Stimulated activated CD8-positive, alpha-beta memory T cell treated with anti-CD3 and anti-CD28 coated beads, Interleukin-2, amount 100 ng/mL, for 1 hour (primary cell): ENCODE measurements at places on chromosomes 2 and 18.

GRCh38 chr2:147177071-147177857, 667.6 kb upstream of the ACVR2A start:
- DNase-seq, result no peak

GRCh38 chr2:33184041-33184440, 237.3 kb downstream of the LTBP1 start:
- no peak for DNase-seq

- no peak for DNase-seq
These were observed 464.9 kb downstream of the CDH2 start for GRCh38 chr18:27712066-27712465.

- no peak for DNase-seq
These were observed 84.5 kb downstream of the PRPF40A start for GRCh38 chr2:152632736-152633135.

GRCh38 chr2:25674077-25674362, 643 bp upstream of the DTNB start:
- no peak for DNase-seq

DNA sequence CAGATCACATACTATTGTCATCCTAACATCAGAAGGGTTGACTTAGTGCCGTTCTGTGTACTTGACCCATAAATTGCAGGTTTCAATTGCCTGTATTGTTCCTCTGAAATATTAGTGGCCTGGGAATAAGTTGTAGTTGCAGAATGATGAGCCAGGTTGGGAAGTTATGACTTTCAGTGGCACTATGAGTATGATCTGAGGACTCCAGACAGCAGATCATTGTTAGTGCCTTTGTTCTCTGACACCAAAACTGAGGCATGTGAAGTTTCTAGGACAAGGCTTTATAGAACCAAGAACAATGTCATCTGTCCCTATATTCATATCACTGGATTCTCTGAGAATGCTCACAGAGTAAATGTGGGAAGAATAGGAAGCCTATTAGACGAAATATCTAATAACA, 403.7 kb downstream of the STK39 start:
- no peak for DNase-seq

DNA sequence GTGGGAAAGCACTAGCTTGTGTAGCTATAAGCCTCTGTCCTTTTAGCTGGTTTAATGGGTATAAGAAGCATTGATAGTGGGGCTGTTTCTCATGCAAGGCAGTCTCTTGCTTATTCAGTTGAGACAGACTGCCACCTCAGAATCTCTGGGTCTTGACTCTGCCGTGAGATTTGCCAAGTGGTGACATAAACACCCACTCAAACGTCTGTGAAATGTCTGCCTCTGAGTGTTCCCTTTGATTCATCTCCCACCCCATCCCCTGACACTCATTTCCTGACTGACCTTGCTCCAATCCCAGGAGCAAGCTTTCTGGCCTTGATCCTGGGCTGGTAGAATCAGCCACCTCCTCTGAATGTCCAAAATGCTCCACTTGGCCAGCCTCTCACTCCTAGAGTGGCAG, 141.9 kb upstream of the RBMS1 start:
- DNase-seq, result no peak

- DNase-seq, result no peak
These were observed 98.1 kb downstream of the ZEB2 start for GRCh38 chr2:144421606-144422510.

DNA sequence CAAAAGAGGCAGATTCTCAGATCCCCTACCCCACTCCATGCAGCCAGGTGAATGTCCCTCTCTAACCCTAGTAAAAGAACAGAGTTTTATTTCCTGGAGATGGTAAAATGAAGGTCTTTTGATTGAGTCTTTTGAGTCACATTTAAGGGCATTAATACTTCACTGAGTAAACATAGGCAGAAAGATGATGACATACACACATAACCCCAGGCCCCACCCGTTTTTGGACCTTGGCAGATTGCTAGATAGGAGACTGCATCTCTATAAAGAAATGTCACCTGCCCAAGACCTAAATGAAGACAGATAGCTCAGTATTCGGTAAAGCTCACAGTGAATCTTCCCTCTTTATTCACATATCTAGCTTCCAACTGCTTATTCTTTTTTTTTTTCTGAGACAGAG, 28.3 kb upstream of the PEX13 start:
- DNase-seq, result no peak

DNA sequence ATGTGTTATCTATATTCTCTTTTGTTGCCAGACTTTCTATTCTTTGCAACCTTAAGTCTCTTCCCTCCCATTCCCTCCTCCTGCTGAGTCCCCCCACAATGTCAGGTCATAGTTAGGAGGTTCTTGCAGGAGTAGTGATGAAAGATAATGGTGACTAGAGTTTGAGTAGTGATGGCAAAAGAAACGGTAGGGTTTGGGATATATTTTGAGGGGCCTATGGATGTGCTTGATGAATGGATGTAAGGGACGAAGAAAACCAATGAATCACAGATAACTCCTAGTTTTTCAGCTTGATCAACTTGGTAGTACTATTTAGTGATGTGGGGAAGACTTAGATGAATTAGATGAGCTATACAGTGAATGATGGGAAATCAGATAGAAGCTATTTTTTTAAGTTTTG, 21.0 kb downstream of the EML4 start:
- no peak for DNase-seq

GRCh38 chr2:219707496-219708285, 80.3 kb downstream of the SLC4A3 start:
- no peak for DNase-seq

DNA sequence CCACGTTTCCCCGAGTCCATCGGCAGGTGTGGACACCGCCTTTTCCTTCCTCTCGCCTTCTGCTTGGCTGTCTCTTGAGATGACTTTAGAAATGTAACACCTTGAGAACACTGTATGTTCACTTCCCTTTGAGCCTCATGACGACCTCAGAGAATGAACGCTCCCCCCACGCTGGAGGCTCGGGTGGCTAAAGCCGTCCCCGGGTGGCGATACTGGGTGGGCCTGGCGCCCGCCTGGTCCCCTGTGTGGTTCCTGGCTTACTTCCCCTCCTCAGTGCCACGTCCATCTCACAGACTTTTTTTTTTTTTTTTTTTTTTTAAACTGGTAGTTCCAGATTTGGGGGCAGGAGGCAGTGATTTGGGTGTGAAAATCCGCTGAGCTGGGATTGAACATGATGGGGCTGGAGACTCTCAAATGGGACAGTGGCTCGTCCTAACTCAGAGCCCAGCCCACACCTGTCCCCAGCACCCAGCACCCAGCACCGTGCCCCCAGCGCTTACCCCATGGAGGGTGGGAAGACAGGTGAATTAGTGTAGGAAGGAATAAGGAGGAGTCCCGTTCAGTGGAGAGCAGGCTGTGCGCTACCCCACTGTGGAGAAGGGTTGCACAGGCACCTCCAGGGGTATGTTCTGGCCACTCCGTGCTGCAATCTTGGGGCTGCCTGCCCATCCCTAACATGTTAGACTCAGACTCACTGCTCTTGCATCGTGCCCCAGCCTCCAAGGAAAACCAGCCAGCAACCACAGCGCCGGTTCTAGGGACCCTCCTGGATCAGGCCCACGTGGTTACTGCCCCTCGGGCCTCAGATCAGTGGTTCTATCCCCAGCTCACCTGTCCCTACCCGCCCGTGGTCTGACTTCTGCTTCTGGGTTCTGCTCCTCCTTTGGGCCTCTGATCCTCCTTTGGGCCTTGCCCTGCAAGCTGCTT, 174.0 kb downstream of the ASB1 start:
- no peak for DNase-seq

DNA sequence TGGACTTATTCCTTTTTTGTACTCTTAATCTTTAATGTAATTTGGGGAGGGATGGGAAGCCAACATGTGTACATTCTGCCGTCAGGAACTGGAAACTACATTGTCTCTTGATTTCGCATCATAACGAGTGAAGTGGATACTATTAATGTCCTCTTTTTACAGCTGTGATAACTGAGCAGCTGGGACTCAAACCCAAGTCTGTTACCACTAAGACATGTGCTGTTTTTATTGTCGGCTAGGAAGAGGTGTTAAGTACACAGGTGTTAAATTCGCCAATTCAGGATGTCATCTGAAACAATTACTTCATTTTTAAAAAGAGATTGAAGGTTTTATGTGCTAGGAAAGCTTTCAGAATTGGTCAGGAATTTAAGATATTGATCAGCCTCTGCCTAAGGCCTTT, 6.9 kb downstream of the GMCL1 start:
- DNase-seq, result no peak

GRCh38 chr2:65583061-65583460, 150.7 kb upstream of the SPRED2 start:
- DNase-seq, result no peak

DNA sequence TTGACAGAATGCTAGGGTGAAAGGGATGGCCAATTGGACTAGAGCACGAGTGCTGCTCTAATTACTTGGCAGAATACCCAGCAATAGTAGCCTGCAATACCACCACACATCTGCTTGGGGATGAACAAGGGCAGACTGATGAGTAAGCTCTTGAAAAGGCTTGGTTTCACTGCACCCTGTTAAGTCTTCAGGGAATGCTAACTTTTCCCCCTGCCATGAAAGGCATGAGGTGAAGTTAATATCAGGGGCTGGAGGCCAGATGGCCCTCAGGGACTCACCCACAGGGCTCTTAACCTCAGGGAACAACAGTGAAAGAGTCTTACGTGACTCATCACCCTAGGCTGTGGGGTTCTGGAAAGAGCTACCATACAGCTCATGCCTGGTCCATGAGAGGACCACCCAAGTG, 51.7 kb upstream of the MYL1 start:
- DNase-seq, result no peak

- DNase-seq, result no peak
These were observed 132.7 kb downstream of the TSN start for GRCh38 chr2:121888189-121888557.

- DNase-seq, result no peak
These were observed 151.6 kb upstream of the CAPN13 start for GRCh38 chr2:30958918-30959265.

- no peak for DNase-seq
These were observed 44.4 kb upstream of the SETBP1 start for GRCh38 chr18:44636241-44636640.

DNA sequence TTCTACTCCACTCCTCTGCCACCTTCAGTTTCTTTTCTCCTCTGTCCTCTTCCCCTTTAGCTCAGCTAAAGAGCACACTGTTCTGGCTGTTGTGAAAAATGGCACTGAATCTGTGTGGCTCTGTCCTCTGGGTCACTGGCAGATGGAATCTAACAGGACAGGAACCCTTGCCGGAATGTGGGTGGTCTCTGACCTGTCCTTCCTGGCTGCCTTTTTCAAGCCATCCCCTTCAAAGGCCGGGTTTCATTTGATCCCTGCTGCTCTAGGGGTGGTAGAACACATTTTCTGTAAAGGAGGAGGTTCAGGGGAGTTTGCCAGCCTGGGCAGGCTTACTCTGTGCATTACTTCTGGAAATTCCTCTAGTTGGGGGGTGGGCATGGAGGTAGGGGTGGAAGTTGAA, 29.9 kb downstream of the MTCL1 start:
- DNase-seq, result no peak

GRCh38 chr2:49954059-49954458, 799.7 kb upstream of the FSHR start:
- DNase-seq, result no peak

DNA sequence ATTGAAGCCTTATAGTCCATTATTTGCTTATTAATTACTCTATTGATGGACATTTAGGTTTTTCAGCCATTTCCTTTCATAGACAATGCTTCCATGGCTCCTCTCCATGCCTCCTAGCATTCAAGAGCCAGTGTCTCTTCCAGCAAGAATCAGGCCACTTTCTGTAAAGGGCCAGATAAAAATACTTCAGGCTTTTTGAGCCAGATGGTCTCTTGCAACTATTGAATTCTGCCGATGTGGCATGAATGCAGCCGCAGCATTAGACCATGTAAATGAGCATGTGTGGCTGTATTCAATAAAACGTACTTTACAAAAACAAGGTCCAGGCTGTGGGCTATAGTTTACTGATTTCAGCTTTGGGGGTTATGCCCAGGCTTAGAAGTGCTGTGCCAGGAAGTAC, 38.5 kb downstream of the TRAF3IP1 start:
- DNase-seq, result no peak

DNA sequence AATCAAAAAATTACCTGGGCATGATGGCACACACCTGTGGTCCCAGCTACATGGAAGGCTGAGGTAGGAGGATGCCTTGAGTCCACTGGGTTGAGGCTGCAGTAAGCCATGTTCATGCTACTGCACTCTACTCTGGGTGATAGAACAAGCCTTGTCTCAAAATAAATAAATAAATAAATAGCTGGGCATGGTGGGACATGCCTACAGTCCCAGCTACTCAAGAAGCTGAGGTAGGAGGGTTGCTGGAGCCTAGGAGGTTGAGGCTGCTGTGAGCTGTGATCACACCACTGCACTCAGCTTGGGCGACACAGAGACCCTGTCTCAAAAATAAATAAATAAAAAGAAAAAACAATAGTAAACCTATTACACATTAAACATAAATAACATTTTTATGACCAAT, 3.0 kb downstream of the AP1S3 start:
- DNase-seq, result no peak

- no peak for DNase-seq
These were observed 238.2 kb downstream of the CDH7 start for GRCh38 chr18:65988972-65989371.

GRCh38 chr2:121285926-121286325, 924 bp upstream of the TFCP2L1 start:
- DNase-seq, result no peak
